ENCODE measurements at places on chromosomes 16 and 17. TPM values are rescaled to one million over a fixed set of nuclear protein-coding genes. Genes with fewer than 3 reads are reported as not detected.

ITGB4 gene
- total RNA-seq, result 46.6 TPM

SLC39A11 gene
- total RNA-seq, result 20.6 TPM

NEUROD2 gene
- total RNA-seq, result not detected

TMEM100 gene
- total RNA-seq, result 11.8 TPM

PRSS33 gene
- not detected for total RNA-seq

DPEP3 gene
- total RNA-seq, result not detected

SPATA32 gene
- not detected for total RNA-seq

KRTAP4-1 gene
- total RNA-seq, result not detected

SRCIN1 gene
- total RNA-seq, result 1.2 TPM

BAIAP3 gene
- 0.24 TPM for total RNA-seq

TIGD7 gene
- total RNA-seq, result 6.4 TPM

POLR3E gene
- 28.6 TPM for total RNA-seq

IL34 gene
- total RNA-seq, result 4.3 TPM

GABARAP gene
- 341 TPM for total RNA-seq

WNT9B gene
- 7.5 TPM for total RNA-seq

CCL13 gene
- 3.1 TPM for total RNA-seq

PIGS gene
- 27.6 TPM for total RNA-seq

KRT27 gene
- not detected for total RNA-seq

RTN4RL1 gene
- 4.3 TPM for total RNA-seq

CCL14 gene
- total RNA-seq, result 104 TPM

SUPT4H1 gene
- total RNA-seq, result 48.4 TPM

TBC1D28 gene
- total RNA-seq, result not detected

NATD1 gene
- 8.8 TPM for total RNA-seq

EVI2A gene
- 11.2 TPM for total RNA-seq

CCL1 gene
- not detected for total RNA-seq

LRRC37A3 gene
- 14.8 TPM for total RNA-seq

CSH1 gene
- not detected for total RNA-seq

DNAH17 gene
- not detected for total RNA-seq

KRT33A gene
- not detected for total RNA-seq

GPR179 gene
- total RNA-seq, result 0.05 TPM

KRT17 gene
- 2.8 TPM for total RNA-seq

DPEP1 gene
- total RNA-seq, result 0.79 TPM

MYO15B gene
- 76.5 TPM for total RNA-seq

KRTAP3-2 gene
- total RNA-seq, result not detected

FAM83G gene
- 10.9 TPM for total RNA-seq

OR3A3 gene
- total RNA-seq, result not detected

All from posterior vena cava (tissue), 2 donors.